ENCODE measurements at places on chromosomes 6 and 20.

GRCh38 chr6:2820415-2820814 lies 21.2 kb downstream of the SERPINB1 start:
- peak; percentile 56 for DNase-seq

DNA sequence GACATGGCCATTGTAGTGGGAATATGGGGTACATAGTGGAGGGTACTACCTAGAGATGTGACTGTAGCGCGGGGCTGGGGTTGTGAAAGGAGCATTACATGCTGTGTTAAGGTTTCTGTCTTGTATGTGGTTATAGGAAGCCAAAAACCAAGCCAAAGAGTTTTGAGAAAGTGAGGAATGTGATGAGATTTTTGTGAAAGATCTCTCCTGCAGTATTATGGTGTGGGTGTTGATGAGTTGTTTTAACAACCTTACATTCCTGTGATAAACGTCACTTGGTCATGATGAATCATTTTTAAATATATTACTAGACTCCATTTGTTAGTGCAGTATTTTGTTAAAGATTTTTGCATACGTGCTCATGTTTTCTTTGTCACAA lies 48.9 kb downstream of the ZFAND3 start:
- no peak for DNase-seq

- peak; percentile 64 for DNase-seq
Observed at GRCh38 chr20:33401921-33402369, 626 bp upstream of the CDK5RAP1 start.

DNA sequence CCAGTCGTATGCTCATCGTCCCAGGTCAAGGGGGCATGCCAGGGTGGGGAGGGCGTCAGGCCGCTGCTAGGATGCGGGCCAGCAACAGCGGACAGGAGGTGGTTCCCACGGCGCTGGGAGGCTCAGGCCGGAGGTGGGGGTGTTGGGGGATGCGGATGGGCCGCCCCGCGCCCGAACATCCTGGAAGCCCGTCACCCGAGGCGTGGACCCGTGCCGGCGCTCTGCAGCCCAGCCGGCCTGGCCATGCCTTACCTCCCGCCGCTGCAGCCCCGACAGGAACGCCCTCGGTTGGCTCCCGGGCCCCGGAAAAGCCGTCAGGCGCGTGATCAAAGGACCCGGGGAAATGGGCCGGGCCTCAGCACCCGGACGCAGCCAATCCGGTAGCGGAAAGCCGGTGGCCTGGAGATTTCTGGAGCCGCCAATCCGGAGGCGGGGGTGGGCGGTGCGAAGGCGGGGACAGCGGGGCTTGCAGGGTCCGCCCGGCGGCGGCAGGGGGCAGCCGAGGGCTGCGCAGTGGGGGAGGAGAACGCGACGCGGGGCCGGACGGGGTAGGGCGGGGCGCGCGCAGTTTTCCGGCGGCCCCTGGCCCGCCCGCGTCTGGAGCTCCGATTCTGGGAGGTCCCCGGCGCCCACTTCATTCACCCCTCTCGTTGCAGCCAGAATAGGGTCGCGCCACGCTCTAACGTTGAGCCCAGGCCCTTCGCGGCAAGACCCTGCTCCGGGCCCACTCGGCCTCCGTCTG lies at the start of gene SMIM29:
Gene SMIM29, minus strand, starts transcription at position 280 of the 742 bp plus-strand sequence. CDS start 1,215 bp downstream, outside the sequence.
- peak; percentile 97 for DNase-seq

DNA sequence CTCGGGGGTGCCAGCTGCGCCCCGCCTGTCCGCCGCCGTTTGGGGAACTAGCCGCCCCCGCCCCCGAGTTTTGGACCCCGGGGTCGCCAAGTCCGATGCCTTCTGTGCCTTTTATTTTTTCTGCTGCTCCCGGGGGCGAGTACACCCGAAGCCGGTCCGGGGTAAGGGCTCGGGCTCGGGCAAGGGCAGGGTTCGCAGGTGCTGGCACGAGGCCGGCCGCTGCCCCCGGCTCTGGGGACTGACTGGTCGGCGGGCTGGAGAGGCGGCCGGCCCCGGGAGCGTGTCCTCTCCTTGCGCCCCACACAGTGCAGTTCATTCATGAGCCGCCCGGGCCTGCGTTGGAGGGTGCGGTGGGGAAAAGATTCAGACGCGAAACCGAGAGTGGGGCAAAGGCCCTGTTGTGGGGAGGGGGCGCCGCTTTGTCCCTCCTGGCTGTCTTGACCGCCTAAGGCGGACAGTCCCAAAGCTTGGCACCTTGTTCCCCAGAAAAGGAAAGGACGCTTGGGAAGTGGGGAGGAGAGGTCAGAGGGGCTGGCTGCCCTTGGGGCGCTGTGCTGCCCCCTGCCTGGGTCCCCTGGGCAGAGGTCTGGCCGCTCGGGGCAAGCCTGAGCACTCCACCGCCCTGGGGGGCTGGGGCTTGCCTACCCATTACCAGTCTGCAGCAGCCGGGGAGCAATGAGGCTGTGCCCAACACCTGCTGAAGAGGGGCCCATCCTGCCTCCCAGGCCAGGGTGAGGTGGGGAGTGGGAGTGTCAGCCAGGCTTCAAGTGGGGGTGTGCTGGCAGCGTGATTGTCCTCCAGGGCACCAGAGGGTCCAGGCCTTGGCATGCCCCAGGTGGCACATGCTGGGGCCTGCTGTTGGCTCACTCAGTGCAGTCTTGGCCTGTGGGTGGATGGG lies 915 bp downstream of the TMEM63B start:
- DNase-seq: peak; percentile 74

DNA sequence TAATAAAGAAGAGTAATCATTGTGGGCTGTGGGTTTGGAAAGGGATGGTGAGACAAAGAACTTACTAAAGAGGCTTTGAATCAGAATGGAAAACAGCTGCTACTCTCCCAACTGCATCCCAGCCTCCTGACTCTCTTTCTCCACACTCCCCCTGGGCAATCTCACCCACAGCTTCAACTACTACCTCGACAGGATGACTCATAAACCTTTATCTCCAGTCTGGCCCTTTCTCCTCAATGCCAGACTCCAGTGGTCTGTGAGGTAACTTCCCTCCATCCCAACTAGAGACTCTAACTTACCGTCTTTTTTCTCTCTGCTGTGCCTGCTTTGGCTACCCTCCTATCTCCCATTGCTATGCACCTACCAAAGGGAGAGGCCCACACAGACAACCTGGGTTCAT lies 135.3 kb upstream of the RREB1 start:
- peak; percentile 56 for DNase-seq

All from hematopoietic multipotent progenitor cell treated with erythropoietin and hydrocortisone succinate and interleukin-3 and kit ligand, for 6 days (in vitro differentiated cells).